T-helper 2 cell (primary cell): ENCODE measurements at places on chromosomes 1 and 21.
A peak's percentile ranks its signal among the peaks of the same experiment; 100 is the strongest.

GRCh38 chr1:93979040-93979717, 69.9 kb upstream of the GCLM start:
- DNase-seq, result no peak

- DNase-seq, result no peak
Measured at GRCh38 chr1:110634086-110634454, 27.9 kb upstream of the KCNA2 start.

DNA sequence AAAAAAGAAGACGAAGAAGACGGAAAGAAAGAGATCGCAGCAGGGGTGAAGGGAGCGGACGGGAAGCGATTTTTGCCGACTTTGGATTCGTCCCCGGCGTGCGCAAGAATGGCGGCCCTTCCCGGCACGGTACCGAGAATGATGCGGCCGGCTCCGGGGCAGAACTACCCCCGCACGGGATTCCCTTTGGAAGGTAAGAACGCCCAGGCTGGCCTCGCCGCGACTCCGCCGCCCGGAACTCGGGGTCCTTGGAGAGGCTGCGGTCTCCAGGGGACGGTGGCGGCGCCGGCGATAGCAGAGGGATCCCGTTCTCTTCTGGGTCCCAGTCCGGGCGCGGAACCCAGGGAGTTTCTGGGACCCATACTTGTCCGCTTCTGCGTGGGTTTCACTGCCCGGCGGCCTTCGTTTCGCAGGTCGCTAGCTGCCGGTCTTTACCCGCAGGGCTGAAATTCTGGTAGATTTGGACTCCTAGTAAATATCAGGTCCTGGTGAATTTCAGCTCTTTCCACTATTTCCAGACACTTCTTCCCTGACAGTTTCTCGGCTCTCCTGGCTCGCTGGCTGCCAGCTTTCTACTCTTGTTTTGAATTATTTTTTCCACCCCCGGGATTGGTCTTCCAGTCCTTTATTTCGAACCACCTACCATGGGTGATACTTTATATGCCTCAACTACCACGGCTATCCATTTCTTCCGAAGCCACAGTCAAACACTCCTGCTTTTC, 1.0 kb downstream of the PAX7 start:
- no peak for DNase-seq

- DNase-seq, result no peak
Measured at GRCh38 chr1:162951553-162952315, 90.8 kb upstream of the CCDC190 start.

- no peak for DNase-seq
Measured at GRCh38 chr1:61081144-61081685, 1.1 kb upstream of the NFIA start.

DNA sequence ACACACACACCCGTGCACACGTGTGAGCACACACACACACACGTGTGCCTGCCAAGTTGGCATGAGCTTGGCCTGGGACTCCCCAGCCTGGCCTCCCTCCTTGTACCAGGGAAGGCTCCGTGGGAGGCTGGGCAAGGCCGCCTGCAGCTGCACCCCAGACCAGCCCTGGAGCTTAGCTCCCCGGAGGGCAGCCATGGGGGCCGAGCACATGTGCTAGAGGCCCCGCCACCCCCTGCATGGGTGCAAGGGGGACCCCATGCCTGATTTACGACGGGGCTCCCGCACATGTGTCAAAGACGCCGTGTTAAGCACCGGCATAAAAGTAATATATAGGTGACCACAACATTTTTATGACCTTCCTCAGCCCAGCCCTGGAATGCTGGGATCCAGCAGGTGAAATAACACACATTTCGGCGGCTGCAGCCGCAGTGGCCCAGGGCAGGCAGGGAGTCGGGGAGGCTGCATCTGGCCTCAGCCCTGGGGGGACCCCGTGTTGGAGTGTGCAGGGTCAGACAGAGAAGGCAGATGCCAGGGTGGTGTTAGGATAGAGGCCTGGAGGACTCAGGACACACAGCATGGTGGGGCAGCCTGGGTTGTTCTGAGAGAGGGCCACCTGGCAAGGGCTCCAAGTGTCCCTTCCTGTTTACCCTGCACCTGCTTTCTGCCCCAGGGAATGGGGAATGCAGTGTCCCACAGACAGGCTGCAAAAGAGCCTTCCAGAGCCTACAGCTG, 56.3 kb downstream of the WNT9A start:
- no peak for DNase-seq

- DNase-seq, result no peak
Measured at GRCh38 chr1:3714284-3714741, 37.9 kb upstream of the CCDC27 start.

DNA sequence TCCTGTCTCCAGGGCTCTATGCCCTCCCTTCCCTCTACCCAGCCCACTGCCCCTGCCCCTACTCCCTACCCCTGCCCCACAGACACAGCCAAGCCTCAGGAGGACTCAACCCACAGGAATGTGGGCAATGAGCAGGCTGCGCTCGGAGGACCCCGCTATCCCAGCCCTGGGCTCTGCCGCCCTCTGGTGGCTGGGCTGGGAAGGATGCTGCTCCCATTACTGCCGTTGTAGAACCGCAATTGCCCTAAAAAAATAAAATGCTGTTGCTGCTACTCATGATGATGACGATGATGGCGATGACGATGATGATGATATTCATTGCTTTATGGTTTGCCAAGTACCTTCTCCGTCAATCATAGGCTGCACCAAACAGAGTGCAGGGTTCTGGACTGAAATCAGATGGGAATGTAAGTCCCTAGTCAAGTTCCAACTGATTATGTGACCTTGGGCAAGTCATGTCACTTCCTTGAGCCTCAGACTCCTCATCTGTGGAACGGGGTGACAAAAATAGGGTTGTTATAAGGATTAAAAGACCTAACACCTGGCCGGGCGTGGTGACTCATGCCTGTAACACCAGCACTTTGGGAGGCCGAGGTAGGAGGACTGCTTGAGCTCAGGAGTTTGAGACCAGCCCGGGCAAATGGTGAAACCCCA, 24.6 kb downstream of the ARHGEF19 start:
- DNase-seq, result peak; percentile 65

- no peak for DNase-seq
Measured at GRCh38 chr1:165883056-165883455, 55.6 kb downstream of the UCK2 start.

GRCh38 chr1:25583519-25584370, 32.8 kb upstream of the MAN1C1 start:
- DNase-seq, result no peak

DNA sequence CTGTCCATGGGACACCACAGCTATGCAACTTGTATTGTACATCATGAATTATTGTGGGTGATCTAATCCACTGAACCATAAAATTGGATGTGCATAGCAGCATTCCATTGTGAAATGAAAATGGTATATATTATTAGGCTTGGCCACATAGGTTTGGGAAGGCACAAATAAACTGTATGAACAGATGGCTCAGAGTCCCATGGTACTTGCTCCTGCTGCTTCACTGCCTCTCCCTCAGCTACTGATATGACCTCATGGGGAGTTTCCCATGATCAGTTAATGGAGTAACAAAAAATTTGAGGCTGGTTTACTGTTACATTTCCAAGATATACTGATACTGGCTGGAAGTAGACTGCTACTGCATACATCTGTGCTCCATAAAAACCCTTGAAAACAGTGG, 152.7 kb upstream of the NEGR1 start:
- DNase-seq, result no peak
